ENCODE measurements at places on chromosomes 13 and 19.

GRCh38 chr19:11181488-11181887 is 15.9 kb downstream of the KANK2 start:
- DNase-seq = no peak

DNA sequence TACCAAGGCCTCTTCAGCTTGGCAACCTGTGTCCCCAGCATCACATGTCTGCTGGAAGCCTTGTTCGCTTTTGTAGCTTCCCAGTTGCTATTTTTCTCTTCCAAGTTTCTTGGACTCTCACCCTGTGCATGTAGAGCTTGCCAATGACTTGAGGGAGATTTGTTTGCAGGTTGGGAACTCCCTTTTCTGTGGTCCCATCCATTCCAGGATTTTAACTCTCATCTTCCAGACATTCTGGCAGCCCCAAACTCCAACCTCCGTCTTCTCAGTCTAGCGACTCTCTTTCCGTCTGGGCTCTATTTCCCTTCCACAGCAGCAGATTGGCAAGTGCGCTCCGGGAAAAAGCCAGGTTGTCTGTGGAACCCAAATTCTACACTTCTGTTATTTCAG is 9.0 kb downstream of the PLAUR start:
- DNase-seq = no peak

GRCh38 chr13:32497589-32497988 is 41.0 kb downstream of the N4BP2L2 start:
- DNase-seq = no peak

DNA sequence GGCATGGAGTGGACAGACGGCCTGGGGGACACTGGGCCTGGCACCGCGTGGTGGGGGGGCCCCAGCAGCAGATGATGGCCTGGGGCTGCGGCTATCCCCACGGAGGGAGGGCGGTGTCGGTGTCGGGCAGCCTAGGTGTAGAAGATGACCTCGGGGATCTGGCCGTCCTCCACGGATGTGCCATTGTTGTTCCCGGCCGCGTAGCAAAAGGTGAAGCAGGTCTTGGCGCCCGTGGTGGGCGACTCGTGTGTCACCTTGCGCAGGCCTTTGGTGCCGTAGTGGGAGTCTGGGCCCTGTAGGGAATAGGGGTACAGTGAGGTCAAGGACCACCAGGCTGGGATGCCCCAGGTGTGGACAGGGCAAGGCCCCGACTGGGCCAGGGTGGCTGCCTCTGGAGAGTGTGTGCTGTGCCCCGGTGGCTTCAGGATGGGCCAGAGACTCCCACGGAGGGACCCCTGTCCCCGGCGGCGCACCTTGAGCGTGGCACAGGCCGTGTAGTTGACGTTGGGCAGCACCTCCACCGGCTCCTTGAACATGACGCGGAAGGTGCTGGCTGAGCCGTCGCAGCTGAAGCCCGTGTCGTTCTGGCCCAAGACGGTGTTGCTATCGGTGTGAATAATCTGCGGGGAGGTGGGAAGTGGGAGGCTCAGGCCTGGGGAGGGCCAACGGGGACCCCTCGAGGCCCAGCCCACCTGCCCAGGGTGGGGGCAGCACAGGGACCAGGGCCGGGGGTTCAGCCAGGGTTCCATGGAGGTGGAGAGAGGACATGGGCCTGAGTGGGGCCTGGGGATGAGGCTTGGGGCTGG is 29.0 kb downstream of the BTBD2 start:
- no peak for DNase-seq

DNA sequence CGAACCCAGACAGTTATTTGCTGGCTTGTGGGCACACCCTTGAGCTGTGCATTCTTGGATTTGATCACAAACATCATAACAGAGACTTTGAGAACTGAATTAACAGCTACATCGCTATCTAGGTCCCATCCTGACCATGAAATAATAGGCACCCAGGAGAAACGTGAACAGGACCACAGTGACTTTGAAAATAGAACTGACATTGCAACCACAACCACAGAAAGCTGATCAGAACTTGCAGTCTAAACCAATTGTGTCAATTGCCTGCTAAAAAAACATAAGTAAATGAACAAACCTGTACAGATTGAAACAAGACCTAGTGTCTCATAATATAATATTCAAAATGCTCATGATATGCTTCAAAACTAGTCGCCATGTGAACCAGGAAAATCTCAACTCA is 18.3 kb upstream of the KATNAL1 start:
- DNase-seq = no peak

All from fibroblast of gingiva (primary cell).